IPS DF 6.9 (cell line): ENCODE measurements at places on chromosomes 1 and 21.
A peak's percentile ranks its signal among the peaks of the same experiment; 100 is the strongest.

GRCh38 chr1:224141693-224142092, 27.8 kb downstream of the FBXO28 start:
- H3K27me3 ChIP-seq = no peaks in the 10 kb centered on the region
- DNase-seq = no peak
- no peak overlapping the region for H3K27ac ChIP-seq
- no peaks in the 10 kb centered on the region for H3K4me1 ChIP-seq
- H3K36me3 ChIP-seq = no peaks in the 10 kb centered on the region; the same call in 1 of the 2 replicates

- DNase-seq = no peak
- peaks cover 11% of the 10 kb centered on the region for H3K4me1 ChIP-seq
- no peaks in the 10 kb centered on the region for H3K27me3 ChIP-seq
- H3K36me3 ChIP-seq = no peaks in the 10 kb centered on the region
- peak overlapping the region; percentile 40; the same call in 1 of the 2 replicates for H3K4me3 ChIP-seq
- no peak overlapping the region for H3K27ac ChIP-seq
Observed at GRCh38 chr1:44812822-44813543, 4.7 kb downstream of the BTBD19 start.

DNA sequence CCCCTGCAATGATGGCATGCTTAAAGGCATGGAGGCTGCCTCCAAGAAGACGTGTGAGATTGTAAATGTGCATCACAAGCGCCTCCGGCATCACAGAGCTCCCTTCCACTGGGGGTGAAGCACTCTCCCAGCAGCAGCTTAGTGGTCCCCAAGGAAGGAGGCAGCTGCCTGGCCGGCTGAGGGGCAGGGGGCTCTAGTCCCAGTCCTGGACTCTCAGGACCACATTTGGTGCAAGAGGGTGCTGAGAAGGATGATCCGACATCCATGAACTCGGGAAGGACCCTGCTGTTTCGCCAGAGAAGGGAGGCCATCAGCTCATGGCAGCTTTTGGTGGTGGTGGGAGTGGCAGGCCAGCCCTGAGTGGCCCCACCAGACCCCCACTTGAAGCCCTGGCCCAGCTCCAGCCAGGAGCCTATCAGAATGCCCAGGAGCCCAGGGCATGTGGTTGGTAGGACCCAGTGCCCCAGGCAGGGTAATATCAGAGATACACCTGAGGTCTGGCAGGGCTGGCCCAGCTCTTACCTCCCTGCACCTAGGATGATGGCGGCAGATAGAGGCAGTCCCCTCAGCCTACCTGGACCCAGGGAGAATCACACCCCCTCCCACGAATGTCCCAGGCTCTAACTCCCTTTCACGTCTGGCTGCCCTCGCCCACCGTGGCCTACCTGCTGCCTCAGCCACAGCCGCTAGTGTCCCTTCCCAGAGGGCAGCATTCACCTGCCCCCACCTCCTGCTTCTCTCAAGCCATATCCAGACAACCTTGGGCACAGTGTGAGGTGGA, 2.4 kb upstream of the WNT9A start:
- no peak overlapping the region for H3K4me3 ChIP-seq
- no peak overlapping the region for H3K27ac ChIP-seq
- peaks cover 9% of the 10 kb centered on the region for H3K27me3 ChIP-seq
- H3K36me3 ChIP-seq = no peaks in the 10 kb centered on the region
- H3K4me1 ChIP-seq = peaks cover 5% of the 10 kb centered on the region; the same call in 1 of the 2 replicates
- DNase-seq = no peak

DNA sequence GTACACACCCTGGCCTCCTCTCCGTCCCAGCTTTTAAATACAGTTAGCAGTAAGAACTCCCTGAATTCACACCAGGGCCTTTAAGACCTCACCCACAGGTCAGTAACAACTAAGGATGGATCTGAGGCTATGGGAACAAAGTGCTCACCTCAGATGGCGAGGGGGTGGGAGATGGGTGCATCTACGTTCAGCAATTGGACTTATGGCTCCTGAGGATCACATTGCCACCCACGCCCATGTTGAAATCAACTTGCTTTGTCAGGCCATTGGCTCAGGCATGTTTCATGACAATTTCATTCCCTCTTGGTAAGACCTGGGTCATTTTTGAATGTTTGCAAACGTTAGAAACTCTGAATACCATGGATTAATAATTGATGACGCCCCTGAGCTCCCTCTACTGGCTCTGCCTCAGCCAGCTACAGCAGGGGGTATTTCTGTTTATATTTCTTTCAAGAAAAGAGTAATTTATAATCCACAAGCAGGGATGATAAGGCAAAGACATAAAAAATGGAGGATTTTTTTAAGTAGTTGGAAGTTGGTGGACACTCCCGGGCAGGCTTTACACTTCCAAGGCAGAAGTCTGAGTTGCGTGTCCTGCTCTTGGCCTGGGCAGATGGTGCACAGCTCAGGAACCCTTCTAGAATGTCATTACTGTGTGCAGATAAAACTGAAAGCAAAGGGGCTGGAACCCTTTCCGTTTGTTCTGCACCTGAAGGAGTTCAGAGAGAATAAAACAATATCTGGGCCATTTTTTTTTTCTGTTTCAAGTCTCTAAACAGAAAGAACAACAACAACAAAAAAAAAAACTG, 13.7 kb upstream of the LBR start:
- no peaks in the 10 kb centered on the region for H3K4me1 ChIP-seq
- H3K27ac ChIP-seq = no peak overlapping the region
- no peaks in the 10 kb centered on the region for H3K36me3 ChIP-seq
- no peak for DNase-seq

- no peaks in the 10 kb centered on the region; the same call in 1 of the 2 replicates for H3K27me3 ChIP-seq
- no peaks in the 10 kb centered on the region for H3K4me1 ChIP-seq
- H3K4me3 ChIP-seq = no peak overlapping the region
- no peaks in the 10 kb centered on the region for H3K36me3 ChIP-seq
- H3K27ac ChIP-seq = no peak overlapping the region
Observed at GRCh38 chr1:47951026-47951425, 46.2 kb downstream of the TRABD2B start.

GRCh38 chr1:220487297-220487820, 40.6 kb upstream of the MARK1 start:
- no peak overlapping the region for H3K27ac ChIP-seq
- H3K4me3 ChIP-seq = no peak overlapping the region
- H3K36me3 ChIP-seq = no peaks in the 10 kb centered on the region
- no peaks in the 10 kb centered on the region for H3K27me3 ChIP-seq
- no peak for DNase-seq
- no peaks in the 10 kb centered on the region for H3K4me1 ChIP-seq

DNA sequence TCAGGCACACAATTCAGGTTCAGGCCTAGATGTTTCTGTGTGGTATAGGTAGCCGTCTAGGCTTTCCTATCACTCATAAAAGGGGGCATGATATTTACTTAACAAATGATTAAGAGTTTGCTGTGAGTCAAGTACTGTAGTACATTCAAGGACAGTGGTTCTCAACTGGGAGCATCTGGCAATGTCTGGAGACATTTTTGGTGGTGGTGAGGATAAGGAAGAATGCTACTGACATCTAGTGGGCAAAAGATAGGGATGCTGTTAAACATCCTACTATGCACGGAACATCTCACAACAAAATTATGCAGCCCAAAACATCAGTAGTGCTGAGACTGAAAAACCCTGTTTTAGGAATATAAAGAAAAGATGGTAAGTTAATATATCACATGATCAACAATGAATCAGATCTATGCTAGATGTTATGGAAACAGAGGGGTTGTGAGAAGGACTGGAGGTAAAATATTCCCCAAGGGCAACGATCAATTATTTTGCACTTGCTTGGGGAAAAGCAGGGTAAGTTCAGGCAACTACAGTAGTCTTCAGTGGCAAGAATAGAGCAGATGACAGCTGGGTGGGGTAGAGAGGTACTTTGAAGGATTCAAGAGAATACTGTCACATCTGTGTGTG, 4.9 kb downstream of the DNTTIP2 start:
- no peak for DNase-seq
- no peak overlapping the region for H3K27ac ChIP-seq
- H3K4me3 ChIP-seq = no peak overlapping the region
- H3K4me1 ChIP-seq = no peaks in the 10 kb centered on the region
- H3K27me3 ChIP-seq = no peaks in the 10 kb centered on the region
- peaks cover 23% of the 10 kb centered on the region; the same call in 1 of the 2 replicates for H3K36me3 ChIP-seq

DNA sequence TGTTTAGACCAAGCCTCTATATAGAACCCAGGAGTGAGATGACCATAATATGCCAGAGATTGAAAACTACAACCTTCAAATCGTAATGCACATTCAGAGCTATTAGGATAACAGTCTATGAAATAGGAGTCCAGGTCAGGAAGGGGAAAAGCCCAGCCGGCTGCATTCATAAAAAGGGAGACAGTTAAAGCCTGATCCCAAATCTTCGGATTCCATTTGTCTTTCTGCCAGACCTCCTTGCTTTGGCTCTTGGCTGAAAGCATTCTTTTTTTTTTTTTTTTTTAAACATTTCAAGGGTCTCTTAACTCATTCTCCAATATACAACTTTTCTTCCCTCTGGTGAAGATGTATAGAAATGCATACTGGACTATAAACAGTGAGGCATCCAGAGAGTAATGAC, 81.1 kb downstream of the NTPCR start:
- H3K4me3 ChIP-seq = no peak overlapping the region
- H3K4me1 ChIP-seq = no peaks in the 10 kb centered on the region
- DNase-seq = no peak

DNA sequence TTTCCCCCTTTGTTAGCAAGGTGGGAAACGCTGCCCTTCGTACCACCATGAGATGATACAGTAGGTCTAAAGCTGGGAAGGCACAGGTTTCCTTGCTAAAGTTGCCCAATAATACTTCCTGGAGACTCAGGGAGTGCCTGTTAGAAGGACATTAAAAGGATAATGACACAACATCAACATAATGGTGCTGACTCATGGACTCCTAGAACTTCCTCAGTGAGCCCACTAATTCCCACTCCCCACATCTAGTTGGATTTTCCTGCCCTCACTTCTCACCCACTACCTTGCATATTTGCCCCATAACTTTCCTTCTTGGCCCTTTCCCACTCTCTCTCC, 17.5 kb downstream of the CFAP45 start:
- no peak overlapping the region for H3K4me3 ChIP-seq
- no peak overlapping the region for H3K27ac ChIP-seq
- H3K4me1 ChIP-seq = no peaks in the 10 kb centered on the region
- DNase-seq = no peak
- no peaks in the 10 kb centered on the region for H3K36me3 ChIP-seq
- H3K27me3 ChIP-seq = no peaks in the 10 kb centered on the region

- no peaks in the 10 kb centered on the region for H3K36me3 ChIP-seq
- H3K4me1 ChIP-seq = no peaks in the 10 kb centered on the region
- H3K27me3 ChIP-seq = no peaks in the 10 kb centered on the region
Observed at GRCh38 chr1:235876402-235876841, 9.7 kb upstream of the LYST start.

GRCh38 chr1:78093560-78093959, 47.8 kb downstream of the GIPC2 start:
- DNase-seq = no peak
- H3K4me1 ChIP-seq = 0 out of 2 replicates have a peak, but pooled peaks cover 2% of the 10 kb centered on the region
- H3K27ac ChIP-seq = no peak overlapping the region
- no peaks in the 10 kb centered on the region for H3K36me3 ChIP-seq

GRCh38 chr1:2596530-2597333, 10.2 kb downstream of the PRXL2B start:
- no peak for DNase-seq
- no peaks in the 10 kb centered on the region; the same call in 1 of the 2 replicates for H3K4me1 ChIP-seq
- no peaks in the 10 kb centered on the region for H3K36me3 ChIP-seq

- peaks cover 11% of the 10 kb centered on the region for H3K4me1 ChIP-seq
- no peak overlapping the region for H3K27ac ChIP-seq
- no peaks in the 10 kb centered on the region for H3K36me3 ChIP-seq
- DNase-seq = no peak
- no peak overlapping the region for H3K4me3 ChIP-seq
Observed at GRCh38 chr1:56434025-56434424, 145.3 kb downstream of the PLPP3 start.

GRCh38 chr1:98129491-98129890, 208.7 kb upstream of the DPYD start:
- DNase-seq = no peak
- no peaks in the 10 kb centered on the region for H3K27me3 ChIP-seq
- no peak overlapping the region for H3K27ac ChIP-seq

- H3K4me1 ChIP-seq = no peaks in the 10 kb centered on the region
- DNase-seq = no peak
- H3K4me3 ChIP-seq = no peak overlapping the region
- no peak overlapping the region for H3K27ac ChIP-seq
Observed at GRCh38 chr1:154758346-154758745, 111.7 kb downstream of the KCNN3 start.

DNA sequence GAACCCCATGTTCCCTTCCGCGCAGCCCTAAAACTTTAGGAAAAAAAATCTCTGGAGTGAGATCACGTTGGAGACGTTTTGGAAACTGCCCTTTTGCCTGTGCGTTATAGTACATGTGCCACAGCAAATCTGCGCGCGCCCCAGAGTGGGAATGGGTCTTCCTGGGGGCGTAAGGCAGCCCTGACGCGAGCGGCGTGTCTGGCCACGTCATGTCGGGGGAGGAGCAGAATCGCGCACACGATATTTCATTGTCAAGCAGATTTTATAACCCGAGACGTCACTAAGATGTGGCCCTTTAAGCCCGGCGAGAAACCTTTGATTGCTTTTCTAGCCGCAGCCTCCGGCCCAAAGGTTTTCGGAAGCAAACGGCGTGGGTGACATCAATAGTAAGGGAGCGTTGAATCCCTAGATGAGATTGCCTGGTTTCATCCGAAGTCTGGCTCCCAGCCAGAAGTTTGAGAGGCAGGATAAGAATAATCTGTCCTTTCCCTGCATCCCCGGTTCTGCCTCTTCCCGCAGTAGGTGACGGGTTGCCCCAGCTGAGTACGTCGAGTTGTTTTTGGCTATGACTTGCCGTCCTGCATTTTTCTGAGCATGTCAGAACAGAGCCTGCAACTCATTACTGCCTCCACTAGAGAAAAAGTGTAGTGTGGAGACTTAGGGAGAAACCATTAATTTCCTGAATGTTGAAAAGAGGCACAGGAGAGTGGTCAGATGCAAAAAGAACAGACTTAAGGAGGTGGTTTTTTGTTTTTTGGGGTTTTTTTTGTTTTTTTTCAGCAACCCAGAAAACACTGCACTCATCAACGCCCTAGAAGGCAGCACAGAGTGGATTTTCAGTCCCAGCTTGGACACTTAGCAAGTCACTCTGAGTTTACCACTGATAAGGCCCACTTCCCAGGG, 817 bp upstream of the PMVK start:
- DNase-seq = no peak
- H3K4me1 ChIP-seq = peaks cover 6% of the 10 kb centered on the region; the same call in 1 of the 2 replicates
- H3K36me3 ChIP-seq = no peaks in the 10 kb centered on the region
- no peak overlapping the region for H3K27ac ChIP-seq
- H3K4me3 ChIP-seq = peak overlapping the region; percentile 62; the same call in 1 of the 2 replicates

GRCh38 chr1:209569455-209570207, 13.9 kb upstream of the CAMK1G start:
- no peak overlapping the region for H3K27ac ChIP-seq
- no peaks in the 10 kb centered on the region for H3K36me3 ChIP-seq
- no peaks in the 10 kb centered on the region for H3K27me3 ChIP-seq
- H3K4me1 ChIP-seq = peaks cover 1% of the 10 kb centered on the region
- no peak for DNase-seq
- no peak overlapping the region for H3K4me3 ChIP-seq

- H3K36me3 ChIP-seq = no peaks in the 10 kb centered on the region
- H3K4me1 ChIP-seq = no peaks in the 10 kb centered on the region
- DNase-seq = no peak
- no peaks in the 10 kb centered on the region for H3K27me3 ChIP-seq
Observed at GRCh38 chr1:84988588-84988987, 8.3 kb downstream of the MCOLN2 start.
